ENCODE measurements at places on chromosomes 2 and 18. TPM values are rescaled to one million over a fixed set of nuclear protein-coding genes. Genes with fewer than 3 reads are reported as not detected.

GRCh38 chr2:44181648-44182047, 13.0 kb downstream of the PPM1B start:
- DNase-seq = no peak

The MTLN gene
- polyA plus RNA-seq = 47.5 TPM

DNA sequence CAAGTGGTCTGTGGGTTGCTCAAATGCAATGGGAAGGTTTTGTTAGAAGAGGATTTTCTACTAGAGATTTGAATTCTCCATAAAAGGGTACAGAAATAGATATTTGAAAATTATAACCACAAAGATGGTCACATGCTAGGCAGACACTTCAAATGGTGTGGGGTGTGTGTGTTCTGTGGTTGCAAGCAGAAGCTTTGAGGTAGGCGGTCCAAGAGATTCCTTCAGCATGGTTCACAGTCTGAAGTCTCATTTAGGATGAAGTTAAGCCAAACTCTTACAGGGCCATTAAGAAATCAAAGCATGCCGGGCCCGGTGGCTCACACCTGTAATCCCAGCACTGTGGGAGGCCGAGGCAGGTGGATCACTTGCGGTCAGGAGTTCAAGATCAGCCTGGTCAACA, 38.3 kb upstream of the RMDN2 start:
- DNase-seq = no peak

The ALKAL2 gene
- polyA plus RNA-seq = 4.4 TPM

DNA sequence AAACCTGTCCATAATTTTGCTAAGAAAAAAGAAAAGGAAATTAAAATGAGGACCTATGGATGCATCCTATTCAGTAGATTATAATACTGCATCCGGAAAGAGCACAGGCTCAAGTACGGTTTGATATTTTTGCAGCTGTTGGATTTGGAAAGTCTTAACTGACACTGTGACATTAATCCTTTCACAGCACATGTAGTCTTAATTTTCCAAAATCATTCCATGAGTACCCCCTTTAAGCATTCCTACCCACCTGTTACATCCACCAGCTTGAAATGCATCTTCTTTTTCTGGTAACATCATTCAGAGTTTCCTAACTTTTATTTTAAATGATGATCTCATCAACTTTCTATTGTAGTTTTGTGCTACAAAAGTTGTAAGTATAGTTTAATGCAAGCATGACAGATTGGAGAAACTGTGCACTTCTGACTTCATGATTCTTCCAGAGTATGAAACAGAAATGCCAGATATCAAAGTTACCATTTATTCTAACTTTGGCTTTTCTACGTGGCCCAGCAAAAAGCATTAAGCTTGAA, 113.5 kb downstream of the ESCO1 start:
- DNase-seq = no peak

The MROH2A gene
- polyA plus RNA-seq = 0.16 TPM

The BCL2 gene
- 8.8 TPM for polyA plus RNA-seq

The STPG4 gene
- polyA plus RNA-seq = 0.18 TPM

- no peak for DNase-seq
Observed at GRCh38 chr2:145116056-145116455, 596.1 kb upstream of the ZEB2 start.

The C2orf72 gene
- polyA plus RNA-seq = 42.0 TPM

The PCARE gene
- polyA plus RNA-seq = 0.01 TPM

The NT5DC4 gene
- 2.6 TPM for polyA plus RNA-seq

DNA sequence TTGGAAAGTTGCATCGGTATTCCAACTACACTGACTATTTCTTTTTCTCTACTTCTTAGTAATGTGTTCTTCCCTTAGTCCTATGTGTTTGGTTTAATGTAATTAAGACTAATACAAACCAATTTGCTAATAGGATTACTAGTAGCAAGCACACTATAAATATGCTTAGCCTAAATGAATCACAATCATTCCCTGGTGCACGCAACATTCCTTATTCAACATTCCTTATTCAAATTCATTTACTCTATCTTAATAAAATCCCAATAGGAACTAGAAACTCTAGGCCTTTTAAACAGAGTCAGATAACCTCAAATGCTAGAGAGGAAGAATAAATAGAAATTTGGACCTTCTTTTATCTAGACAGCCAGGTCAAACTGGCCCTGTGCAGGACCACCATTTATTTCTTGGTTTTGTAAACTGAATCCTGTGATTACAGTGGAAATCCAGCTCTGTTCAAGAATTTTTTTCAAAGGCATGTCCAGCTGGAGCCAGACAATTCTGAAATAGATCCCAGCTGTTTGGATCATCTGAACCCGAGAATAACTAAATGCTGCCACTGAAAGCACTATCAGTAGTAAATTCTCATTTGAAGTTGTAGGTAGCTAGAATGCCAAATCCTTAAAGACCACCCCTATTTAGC, 103.1 kb downstream of the PPP1R1C start:
- no peak for DNase-seq

The RAB27B gene
- polyA plus RNA-seq = 9.6 TPM

GRCh38 chr2:11080253-11081115, 74.8 kb upstream of the SLC66A3 start:
- no peak for DNase-seq

The CFC1 gene
- polyA plus RNA-seq = 3.7 TPM

DNA sequence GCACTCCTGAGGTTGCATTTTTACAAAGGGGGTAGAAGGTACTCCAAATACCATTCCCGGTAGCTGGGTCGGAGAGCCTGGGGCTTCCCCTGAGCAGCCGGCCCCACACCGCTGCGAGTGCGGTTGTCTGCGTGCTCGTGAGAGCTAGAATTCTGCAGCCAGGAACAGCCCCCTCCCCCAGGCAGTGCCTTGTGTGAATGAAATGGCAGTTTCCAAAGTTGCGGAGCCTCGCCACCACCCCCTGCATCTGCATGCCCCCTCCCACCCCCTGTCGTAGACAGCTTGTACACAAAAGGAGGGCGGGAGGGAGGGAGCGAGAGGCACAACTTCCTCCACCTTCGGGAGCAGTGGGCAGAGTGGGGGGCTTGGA, 1.1 kb downstream of the MYCN start:
- DNase-seq = peak; percentile 54

GRCh38 chr2:71538656-71539265, 85.4 kb downstream of the DYSF start:
- no peak for DNase-seq

GRCh38 chr2:77086051-77086450, 436.1 kb downstream of the LRRTM4 start:
- DNase-seq = no peak

The TGFBRAP1 gene
- polyA plus RNA-seq = 14.4 TPM

The TMSB10 gene
- 1,245 TPM for polyA plus RNA-seq

DNA sequence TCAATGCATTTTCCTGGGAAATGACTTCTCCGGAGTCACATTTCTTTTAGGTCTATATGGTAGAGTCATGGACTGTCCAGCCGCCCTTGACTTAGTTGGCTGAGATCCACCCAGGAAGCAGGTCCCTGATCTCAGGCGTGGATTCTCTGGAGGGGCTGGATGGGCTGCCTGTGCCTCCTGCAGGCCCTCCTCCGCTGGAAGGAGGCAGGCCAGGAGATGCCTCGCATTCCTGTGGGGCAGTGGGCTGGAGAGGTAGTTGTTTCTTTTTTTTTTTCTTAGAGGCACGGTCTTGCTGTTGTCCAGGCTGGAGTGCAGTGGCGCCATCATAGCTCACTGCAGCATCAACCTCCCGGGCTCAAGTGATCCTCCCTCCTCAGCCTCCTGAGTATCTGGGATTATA, 129.0 kb upstream of the MYCN start:
- no peak for DNase-seq

- DNase-seq = no peak
Observed at GRCh38 chr2:20125164-20125563, 73.7 kb upstream of the LAPTM4A start.

The SCN9A gene
- 7.3 TPM for polyA plus RNA-seq

The ITM2C gene
- polyA plus RNA-seq = 321 TPM

The FAP gene
- 10.6 TPM for polyA plus RNA-seq

DNA sequence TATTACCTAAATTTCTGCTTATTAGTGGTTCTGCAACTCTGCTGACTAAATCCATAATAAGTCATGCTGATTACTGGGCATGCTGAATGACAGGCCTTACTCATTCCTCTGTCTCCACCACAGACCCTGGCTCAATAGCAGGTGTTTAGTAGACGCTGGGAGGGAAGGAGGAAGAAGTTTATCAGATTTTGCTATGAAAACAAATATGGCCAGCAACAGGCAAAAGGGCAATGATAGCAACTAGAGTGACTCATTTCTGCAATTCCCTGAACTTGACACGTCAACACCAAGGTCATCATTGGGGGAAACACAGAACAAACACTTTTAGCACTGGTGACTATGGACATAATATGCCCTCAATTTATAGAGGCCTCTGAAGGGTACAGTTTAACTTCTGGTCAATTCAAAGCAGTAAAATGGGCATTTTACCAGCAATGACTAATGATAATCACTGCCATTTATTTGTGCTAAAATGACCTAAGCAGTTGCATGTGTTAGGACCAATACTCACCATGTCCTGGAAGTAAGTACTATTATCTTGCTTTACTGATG, 35.2 kb downstream of the TMEM163 start:
- peak; percentile 50 for DNase-seq

The PROKR1 gene
- polyA plus RNA-seq = 0.15 TPM

- no peak for DNase-seq
Observed at GRCh38 chr2:100401268-100401667, 16.2 kb downstream of the CHST10 start.

GRCh38 chr18:70044632-70045031, 97.0 kb upstream of the CD226 start:
- DNase-seq = no peak

The PIAS2 gene
- 13.1 TPM for polyA plus RNA-seq

- no peak for DNase-seq
Observed at GRCh38 chr2:169673106-169673505, 21.1 kb downstream of the CFAP210 start.

The LYG2 gene
- polyA plus RNA-seq = 0.16 TPM

- no peak for DNase-seq
Observed at GRCh38 chr2:20653695-20654534, 3.0 kb upstream of the HS1BP3 start.

DNA sequence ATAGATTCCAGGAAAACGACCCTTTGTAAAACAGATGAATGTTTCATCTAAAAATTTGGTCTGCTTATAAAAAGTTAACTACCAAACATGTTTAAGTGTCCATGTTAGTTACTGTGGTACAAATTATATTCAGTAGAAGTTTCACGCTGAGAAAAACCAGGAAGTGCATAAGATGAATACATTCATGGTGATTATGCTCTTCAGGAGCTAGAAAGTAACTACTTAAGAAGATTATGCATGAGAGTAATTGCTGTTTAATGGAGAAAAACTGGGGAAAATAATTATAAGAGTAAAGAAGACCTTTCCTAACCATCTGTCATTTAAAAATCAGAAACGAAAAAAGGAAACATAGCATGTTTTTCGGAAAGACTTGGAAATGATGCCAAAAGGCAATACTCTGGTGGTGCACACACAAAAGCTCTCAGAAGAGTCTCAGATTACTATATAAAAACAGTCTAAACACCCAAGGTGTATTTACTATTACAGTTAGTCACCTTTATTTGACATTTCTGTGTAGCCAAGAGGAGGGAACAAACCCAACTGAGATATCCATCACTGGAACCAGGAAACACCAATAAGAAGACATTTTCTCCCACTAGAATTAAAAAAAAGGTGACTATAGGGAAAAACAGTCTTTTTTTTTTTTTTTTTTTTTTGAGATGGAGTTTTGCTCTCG, 38.8 kb upstream of the METTL21A start:
- DNase-seq = no peak

The SIX3 gene
- not detected for polyA plus RNA-seq

The EFEMP1 gene
- polyA plus RNA-seq = 38.0 TPM

- no peak for DNase-seq
Observed at GRCh38 chr2:85438201-85439024, 19.9 kb downstream of the SH2D6 start.

The SOX11 gene
- polyA plus RNA-seq = 3.1 TPM

GRCh38 chr2:230847883-230848388, 16.8 kb upstream of the ITM2C start:
- DNase-seq = peak; percentile 72

The PLCL1 gene
- polyA plus RNA-seq = 3.3 TPM

DNA sequence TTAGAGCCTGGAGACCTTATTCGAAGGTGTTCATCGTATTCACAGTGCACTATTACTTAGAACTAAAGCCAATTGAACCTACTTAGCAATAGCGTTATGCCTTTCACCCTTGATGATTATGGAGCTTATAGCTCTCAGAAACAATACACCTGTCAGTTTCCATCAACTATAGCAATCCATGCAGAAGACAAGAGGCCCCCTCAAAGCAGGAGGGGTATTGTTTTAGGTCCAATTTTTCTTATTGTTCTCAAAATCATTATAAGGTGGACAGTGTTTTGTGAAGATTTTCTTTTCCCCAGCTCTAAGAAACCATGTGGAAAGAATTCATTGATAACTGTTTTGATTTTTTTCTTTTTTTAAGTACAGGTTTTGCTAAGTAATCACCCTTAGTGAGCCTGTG, 135.5 kb downstream of the MEIS1 start:
- DNase-seq = no peak

DNA sequence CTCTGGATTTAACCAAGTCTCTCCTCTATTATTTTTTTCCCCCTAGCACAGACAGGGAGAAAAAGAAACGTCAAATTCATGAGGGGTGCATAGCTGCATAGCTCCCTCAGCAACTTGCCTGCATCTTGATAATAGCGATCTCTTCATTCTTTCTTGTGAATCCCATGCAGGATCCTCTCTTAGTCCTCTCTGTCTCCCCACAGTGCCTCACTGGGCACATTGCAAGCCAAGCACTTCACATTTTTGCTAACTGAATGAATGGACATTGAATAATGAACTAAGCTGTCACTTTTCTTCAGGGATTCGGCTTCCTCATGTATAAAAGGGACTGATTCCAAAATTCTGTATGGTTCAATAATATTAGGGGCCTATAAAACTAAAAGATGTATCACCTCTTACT, 2.9 kb upstream of the EPB41L3 start:
- no peak for DNase-seq

- DNase-seq = peak; percentile 84
Observed at GRCh38 chr2:15943378-15944280, 3.3 kb downstream of the MYCN start.

The MATN3 gene
- 2.5 TPM for polyA plus RNA-seq

DNA sequence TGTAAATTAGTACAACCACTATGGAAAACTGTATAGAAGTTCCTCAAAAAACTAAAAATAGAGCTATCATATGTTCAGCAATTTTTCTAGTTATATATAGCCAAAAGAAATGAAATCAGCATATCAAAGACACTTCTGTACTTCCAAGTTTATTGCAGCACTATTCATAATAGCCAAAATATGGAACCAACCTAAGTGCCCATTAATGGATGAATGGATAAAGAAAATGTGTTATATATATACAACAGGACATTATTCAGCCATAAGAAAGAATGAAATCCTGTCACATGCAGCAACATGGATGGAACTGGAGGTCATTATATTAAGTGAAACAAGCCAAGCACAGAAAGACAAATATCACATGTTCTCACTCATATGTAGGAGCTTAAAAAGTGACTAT, 112.6 kb downstream of the MDH1 start:
- no peak for DNase-seq

The MOGAT1 gene
- not detected for polyA plus RNA-seq

The ESPNL gene
- polyA plus RNA-seq = 1.5 TPM

- DNase-seq = no peak
Observed at GRCh38 chr2:196286821-196287220, 115.4 kb upstream of the STK17B start.

The TACR1 gene
- polyA plus RNA-seq = 1.0 TPM

The SERPINB11 gene
- not detected for polyA plus RNA-seq
